Mesothelial cell of epicardium (in vitro differentiated cells): ENCODE measurements at places on chromosomes 12 and 14. TPM values are rescaled to one million over a fixed set of nuclear protein-coding genes. Genes with fewer than 3 reads are reported as not detected.

GRCh38 chr12:5716976-5717375 is 228.1 kb downstream of the ANO2 start:
- no peak for DNase-seq

DNA sequence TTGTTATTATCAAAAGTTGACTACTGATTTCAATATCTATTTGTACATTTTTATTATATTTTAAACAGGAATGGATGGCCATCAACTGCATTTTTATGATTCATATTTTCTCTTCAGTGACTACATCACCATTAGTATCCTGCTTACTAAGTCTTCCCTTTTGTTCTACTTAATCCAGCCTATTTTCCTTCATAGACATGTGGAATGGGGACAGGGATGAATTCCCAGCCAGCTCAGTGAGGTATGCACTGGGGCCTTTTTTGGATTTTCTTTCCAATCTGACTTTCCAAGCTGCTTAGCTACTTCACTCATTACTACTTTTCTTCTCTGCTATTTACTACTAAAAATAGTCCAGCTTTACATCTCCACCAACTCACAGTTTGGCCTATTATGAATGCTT is 38.4 kb downstream of the AKAP6 start:
- no peak for DNase-seq

The PTPRR gene
- total RNA-seq = 0.38 to 0.60 TPM (median 0.52 TPM) in 3 replicates

The ZFP36L1 gene
- total RNA-seq = 377 to 390 TPM (median 382 TPM) in 3 replicates

The KLHL33 gene
- total RNA-seq = 0.11 to 0.16 TPM (median 0.13 TPM) in 3 replicates
